NCI-H1105 (cell line): ENCODE measurements at places on chromosomes 2 and 18.

DNA sequence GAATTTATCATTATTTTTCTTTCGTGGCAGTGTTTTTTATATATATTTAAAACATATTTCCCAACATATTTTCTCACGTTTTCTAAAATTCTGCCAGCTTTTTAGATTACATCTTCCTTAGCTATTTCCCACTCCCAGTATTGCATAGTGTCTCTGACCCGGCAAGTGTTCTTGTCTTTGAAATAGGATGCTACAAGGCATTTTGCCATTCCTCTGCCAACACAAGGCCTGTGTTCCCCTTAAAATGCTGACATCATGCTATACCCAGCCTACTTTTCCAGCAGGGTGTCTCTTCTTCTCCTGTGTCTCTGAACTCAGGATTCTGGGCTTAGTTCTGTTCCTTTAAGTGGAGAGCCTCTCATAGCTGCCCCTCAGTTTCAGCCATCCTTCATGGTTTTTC, 115.2 kb downstream of the DIS3L2 start:
- no peak for DNase-seq

- DNase-seq = no peak
These were observed 26.8 kb downstream of the LAMA1 start for GRCh38 chr18:7090771-7091170.

GRCh38 chr2:215441560-215442400, 5.9 kb upstream of the FN1 start:
- no peak for DNase-seq

DNA sequence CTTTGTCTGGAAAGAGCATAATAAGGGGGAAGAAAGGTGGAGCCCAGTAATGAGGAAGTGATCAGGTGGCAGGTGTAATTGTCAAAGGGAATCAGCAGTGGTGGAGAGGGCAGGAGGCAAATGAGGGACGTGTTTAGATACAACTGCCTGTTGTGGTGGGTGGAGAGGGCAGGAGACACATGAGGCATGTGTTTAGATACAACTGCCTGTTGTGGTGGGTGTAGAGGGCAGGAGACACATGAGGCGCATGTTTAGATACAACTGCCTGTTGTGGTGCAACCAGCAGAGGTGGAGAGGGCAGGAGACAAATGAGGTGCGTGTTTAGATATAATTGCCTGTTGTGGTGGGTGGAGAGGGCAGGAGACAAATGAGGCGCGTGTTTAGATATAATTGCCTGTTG, 173.1 kb downstream of the ANKRD30B start:
- no peak for DNase-seq

GRCh38 chr2:39128919-39129391, 8.1 kb upstream of the SOS1 start:
- no peak for DNase-seq
